MCF 10A (cell line): ENCODE measurements at places on chromosomes 11 and 22. TPM values are rescaled to one million over a fixed set of nuclear protein-coding genes. Genes with fewer than 3 reads are reported as not detected.

DNA sequence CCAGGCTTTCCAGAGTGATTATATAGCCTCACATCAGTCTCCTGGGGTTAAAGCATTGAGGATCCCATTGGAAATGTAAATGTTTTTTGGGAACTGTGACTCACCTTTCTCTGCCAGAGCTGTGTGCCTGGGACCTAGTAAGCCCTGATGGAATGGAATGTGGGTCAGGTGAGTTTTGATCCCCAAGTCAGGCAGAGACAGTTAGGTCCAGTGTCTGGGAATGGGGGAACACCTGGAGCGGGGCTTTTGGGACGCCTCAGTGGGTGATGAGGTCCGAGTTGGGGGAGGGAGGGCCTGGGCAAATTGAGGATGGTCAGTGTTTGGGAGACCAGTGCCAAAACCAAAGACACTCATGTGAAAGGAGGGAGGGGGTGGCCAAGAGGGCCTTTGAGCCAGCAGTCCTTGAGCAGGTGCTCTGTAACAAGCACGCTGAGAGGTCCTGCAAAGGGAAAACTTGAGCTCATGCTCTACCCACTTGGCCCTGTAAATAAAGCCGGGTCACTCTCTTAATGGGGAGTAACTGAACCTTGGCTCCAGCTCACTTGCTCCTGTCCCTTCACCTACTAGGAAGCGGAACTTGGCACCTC, 104.7 kb downstream of the NAV2 start:
- H3K27me3 ChIP-seq = no peaks in the 10 kb centered on the region
- no peak for DNase-seq
- H3K4me3 ChIP-seq = no peak overlapping the region
- H3K27ac ChIP-seq = no peak overlapping the region
- H3K36me3 ChIP-seq = peaks cover 5% of the 10 kb centered on the region

- no peaks in the 10 kb centered on the region for H3K27me3 ChIP-seq
- peaks cover 6% of the 10 kb centered on the region for H3K4me1 ChIP-seq
- H3K4me3 ChIP-seq = no peak overlapping the region
- peak; percentile 39 for DNase-seq
- H3K36me3 ChIP-seq = peaks cover 5% of the 10 kb centered on the region
- H3K27ac ChIP-seq = no peak overlapping the region
Observed at GRCh38 chr11:74434528-74434927, 32.8 kb downstream of the KCNE3 start.

DNA sequence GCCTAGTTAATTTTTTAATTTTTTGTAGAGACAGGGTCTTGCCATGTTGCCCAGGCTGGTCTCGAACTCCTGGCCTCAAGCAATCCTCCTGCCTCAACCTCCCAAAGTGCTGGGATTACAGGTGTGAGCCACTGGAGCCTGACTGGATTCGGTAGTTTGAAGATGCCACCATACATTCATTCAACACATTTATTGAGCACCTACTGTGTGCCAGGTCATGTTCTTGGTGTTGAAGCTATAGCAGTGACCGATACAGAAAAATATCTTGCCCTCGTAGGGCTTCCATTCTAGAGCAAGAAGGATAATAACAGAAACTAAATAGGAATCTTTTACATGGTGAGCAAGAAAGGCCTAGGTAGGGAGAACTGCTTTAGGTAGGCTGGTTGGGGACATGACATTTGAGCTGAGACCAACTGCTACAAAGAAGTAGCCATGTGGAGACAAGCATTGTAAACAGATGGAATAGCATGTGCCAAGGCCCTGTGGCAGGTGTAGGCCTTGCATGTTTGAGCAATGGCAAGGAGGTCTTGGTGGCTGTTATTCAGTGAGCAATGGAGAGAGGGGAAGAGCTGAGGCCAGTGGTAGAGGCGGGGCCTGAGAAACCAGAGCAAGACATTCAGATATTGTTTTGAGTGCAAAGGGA, 1.7 kb upstream of the MYRF start:
- H3K27me3 ChIP-seq = peaks cover 19% of the 10 kb centered on the region
- no peak overlapping the region for H3K4me3 ChIP-seq
- no peak overlapping the region for H3K27ac ChIP-seq
- DNase-seq = no peak
- H3K4me1 ChIP-seq = peaks cover 5% of the 10 kb centered on the region

The CFAP300 gene
- 8.0 and 12.9 TPM in 2 replicates for total RNA-seq

- DNase-seq = no peak
- no peaks in the 10 kb centered on the region for H3K36me3 ChIP-seq
- peaks cover 6% of the 10 kb centered on the region for H3K4me1 ChIP-seq
- H3K27me3 ChIP-seq = no peaks in the 10 kb centered on the region
Observed at GRCh38 chr11:81220146-81220895, 1513.3 kb downstream of the FAM181B start.

DNA sequence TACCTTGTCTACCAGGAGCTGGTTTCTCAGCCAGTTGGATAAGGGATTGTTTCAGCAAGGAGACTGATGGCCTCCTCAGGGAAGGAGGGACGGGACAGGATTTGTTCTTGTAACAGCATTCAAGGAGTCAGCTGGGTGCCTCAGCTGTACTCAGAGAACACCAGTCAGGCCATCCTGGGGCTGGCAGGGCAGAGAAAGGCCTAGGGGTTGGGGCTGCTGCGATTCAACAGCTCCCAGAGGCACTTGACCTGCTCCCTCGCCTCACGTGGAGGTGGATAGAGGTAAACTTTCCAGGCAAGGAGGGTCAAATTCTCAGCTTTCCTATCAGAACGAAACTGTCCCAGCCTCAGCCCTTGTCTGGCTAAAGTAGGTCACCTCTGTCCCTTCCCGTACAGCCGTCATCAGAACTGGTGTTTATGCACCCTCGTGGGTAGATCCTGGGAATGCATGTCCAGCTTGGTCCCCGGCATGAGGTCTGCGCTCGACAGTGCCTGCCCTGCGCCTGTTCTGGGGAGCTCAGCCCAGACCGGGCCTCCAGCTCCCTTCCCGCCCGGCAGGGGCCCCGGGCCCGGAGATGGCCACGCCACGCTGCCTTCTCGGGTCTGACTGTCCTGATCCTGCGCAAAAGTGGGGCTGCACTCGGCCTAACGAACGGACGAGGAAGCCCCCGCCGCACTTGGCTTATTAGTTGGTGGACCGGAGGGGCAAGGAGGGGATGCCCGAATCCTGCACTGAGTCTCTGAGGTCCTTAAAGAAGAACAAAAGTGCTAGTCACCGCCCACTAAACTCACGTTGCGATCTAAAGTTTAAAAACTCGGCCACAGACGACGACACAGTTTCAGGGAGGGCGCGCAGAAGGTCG, 762 bp upstream of the CCDC134 start:
- peak overlapping the region; percentile 84 for H3K4me3 ChIP-seq
- H3K27ac ChIP-seq = peak overlapping the region; percentile 91
- no peaks in the 10 kb centered on the region for H3K27me3 ChIP-seq
- peaks cover 14% of the 10 kb centered on the region for H3K4me1 ChIP-seq
- no peak for DNase-seq

The SLC15A3 gene
- total RNA-seq = not detected in 2 replicates

- H3K4me1 ChIP-seq = peaks cover 19% of the 10 kb centered on the region
- H3K27ac ChIP-seq = no peak overlapping the region
- DNase-seq = no peak
- no peak overlapping the region for H3K4me3 ChIP-seq
- H3K36me3 ChIP-seq = no peaks in the 10 kb centered on the region
Observed at GRCh38 chr11:35553021-35553420, 27.6 kb upstream of the PAMR1 start.

DNA sequence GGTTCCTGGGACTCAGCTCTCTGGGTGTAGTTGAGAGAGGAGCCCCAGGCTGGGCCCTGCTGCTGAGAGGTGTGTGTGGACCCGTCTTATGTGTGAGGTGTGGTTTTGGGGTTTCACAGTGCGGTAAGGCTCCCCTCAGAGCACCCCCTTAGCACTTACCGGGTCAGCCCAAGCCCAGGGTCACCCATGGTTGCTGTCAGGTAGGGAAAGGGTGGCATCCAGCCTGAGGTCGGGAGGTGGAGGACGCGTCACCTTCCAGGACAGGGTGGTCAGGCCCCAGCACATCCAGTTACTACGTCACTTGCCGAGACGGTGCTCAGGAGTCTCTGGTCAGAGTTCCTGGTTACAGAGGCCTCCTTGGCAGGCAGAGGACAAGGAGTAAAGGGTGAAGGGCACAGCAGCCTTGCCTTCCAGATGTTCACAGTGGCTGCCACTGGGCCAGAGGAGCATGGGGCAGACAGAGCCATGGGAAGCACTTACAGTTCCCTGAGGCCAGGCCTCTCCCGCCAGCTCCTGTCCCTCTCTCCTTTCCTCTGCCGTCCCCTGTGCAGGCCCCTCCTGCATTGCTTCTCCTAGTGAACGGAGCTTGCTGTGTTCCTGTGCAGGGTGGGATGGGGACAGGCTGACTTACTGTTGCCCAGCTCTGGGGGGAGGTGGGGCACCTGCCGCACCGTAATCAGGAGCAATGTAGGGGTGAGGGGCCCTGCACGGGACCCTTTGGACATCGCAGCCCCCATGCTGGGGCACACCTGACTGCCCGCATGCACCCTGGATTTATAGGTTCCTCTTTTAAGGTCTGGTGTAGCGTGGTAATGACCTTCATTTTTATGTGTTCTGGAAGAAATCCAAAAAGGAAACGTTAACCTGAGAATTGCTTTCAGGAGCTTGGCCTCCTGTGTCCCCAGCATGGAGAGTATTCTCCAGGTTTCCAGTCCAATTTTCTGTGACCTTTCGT, 285.9 kb downstream of the TBC1D22A start:
- H3K27ac ChIP-seq = no peak overlapping the region
- no peaks in the 10 kb centered on the region for H3K27me3 ChIP-seq
- H3K4me1 ChIP-seq = no peaks in the 10 kb centered on the region
- H3K4me3 ChIP-seq = no peak overlapping the region
- peaks cover 11% of the 10 kb centered on the region for H3K36me3 ChIP-seq
- DNase-seq = no peak

DNA sequence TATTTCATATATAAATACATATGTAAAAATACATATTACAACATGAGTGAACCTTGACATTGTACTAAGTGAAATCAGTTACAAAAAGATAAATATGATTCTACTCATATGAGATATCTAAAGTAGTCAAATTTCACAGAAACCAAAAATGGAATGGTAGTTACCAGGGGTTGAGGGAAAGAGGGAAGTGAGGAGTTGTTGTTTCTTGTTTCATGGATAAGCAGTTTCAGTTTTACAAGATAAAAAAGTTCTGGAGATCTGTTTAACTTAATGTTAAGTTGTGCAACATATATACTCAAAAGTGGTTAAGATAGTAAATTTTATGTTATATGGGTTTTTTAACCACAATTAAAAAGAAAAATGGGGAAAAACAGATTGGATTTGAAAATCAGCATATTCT, 107.7 kb downstream of the ELP4 start:
- peaks cover 6% of the 10 kb centered on the region for H3K4me1 ChIP-seq
- no peak overlapping the region for H3K4me3 ChIP-seq
- DNase-seq = no peak
- H3K27me3 ChIP-seq = no peaks in the 10 kb centered on the region
- H3K27ac ChIP-seq = no peak overlapping the region

DNA sequence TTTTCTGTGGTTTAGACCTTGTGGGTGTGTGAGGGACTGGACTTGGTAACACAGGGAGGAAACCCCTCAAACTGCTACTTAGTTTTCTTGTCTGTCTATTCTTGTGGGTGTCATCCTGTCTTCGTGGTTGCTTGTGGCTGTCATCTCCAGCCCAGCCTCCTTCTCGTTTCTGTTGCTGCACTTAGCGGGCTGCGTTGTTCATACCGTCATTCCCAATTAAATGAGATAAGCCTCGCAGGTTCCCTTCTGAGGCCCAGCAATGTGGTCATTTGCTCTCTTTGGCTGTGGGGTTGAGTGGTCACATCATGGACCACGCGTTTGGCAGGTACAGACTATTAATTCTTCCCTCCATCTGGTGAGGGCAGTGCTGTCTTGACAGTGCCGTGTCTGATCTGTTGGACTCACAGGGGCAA, 18.8 kb downstream of the PANX1 start:
- H3K36me3 ChIP-seq = peaks cover 9% of the 10 kb centered on the region
- H3K27me3 ChIP-seq = no peaks in the 10 kb centered on the region
- DNase-seq = no peak
- peaks cover 60% of the 10 kb centered on the region for H3K4me1 ChIP-seq

GRCh38 chr22:40585310-40585751, 51.2 kb downstream of the MRTFA start:
- H3K36me3 ChIP-seq = peaks cover 19% of the 10 kb centered on the region
- H3K4me3 ChIP-seq = no peak overlapping the region
- H3K27me3 ChIP-seq = no peaks in the 10 kb centered on the region
- peak overlapping the region; percentile 74 for H3K27ac ChIP-seq
- H3K4me1 ChIP-seq = peaks cover 21% of the 10 kb centered on the region

DNA sequence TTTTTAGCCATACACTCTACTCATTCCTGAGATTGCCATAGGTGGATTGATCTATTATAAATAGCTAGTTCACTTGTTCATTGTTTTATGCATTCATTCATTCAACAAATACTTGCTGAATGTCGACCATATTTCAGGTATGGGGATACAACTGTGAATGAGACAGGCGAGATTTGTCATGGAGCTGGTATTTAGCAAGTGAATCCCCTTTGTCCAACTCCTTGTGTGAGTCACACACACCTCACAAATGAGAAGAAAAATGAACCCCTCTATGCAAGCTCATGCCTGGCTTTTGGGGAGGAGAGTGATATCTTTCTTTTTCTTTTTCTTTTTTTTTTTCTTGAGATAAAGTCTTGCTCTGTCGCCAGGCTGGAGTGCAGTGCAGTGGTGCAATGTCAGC, 1.8 kb upstream of the AMPD3 start:
- no peak overlapping the region for H3K4me3 ChIP-seq
- peaks cover 6% of the 10 kb centered on the region for H3K36me3 ChIP-seq
- H3K27me3 ChIP-seq = no peaks in the 10 kb centered on the region
- peaks cover 6% of the 10 kb centered on the region for H3K4me1 ChIP-seq

GRCh38 chr11:88284336-88285050, 53.0 kb downstream of the CTSC start:
- DNase-seq = peak; percentile 39
- peaks cover 7% of the 10 kb centered on the region for H3K4me1 ChIP-seq
- H3K27ac ChIP-seq = no peak overlapping the region
- H3K4me3 ChIP-seq = no peak overlapping the region

- no peaks in the 10 kb centered on the region for H3K27me3 ChIP-seq
- no peaks in the 10 kb centered on the region for H3K36me3 ChIP-seq
- H3K4me3 ChIP-seq = no peak overlapping the region
- no peak overlapping the region for H3K27ac ChIP-seq
- H3K4me1 ChIP-seq = peaks cover 6% of the 10 kb centered on the region
- peak; percentile 46 for DNase-seq
Observed at GRCh38 chr11:14578541-14578956, 58.4 kb upstream of the PSMA1 start.

- H3K27me3 ChIP-seq = no peaks in the 10 kb centered on the region
- peak; percentile 56 for DNase-seq
- no peak overlapping the region for H3K27ac ChIP-seq
- no peak overlapping the region for H3K4me3 ChIP-seq
Observed at GRCh38 chr11:134950692-134951304, 538.8 kb upstream of the B3GAT1 start.

- H3K4me1 ChIP-seq = no peaks in the 10 kb centered on the region
- H3K4me3 ChIP-seq = no peak overlapping the region
- DNase-seq = no peak
- H3K27me3 ChIP-seq = peaks cover 18% of the 10 kb centered on the region
Observed at GRCh38 chr22:39907605-39908097, 6.8 kb downstream of the GRAP2 start.
